ENCODE measurements at places on chromosomes 16 and 17.

DNA sequence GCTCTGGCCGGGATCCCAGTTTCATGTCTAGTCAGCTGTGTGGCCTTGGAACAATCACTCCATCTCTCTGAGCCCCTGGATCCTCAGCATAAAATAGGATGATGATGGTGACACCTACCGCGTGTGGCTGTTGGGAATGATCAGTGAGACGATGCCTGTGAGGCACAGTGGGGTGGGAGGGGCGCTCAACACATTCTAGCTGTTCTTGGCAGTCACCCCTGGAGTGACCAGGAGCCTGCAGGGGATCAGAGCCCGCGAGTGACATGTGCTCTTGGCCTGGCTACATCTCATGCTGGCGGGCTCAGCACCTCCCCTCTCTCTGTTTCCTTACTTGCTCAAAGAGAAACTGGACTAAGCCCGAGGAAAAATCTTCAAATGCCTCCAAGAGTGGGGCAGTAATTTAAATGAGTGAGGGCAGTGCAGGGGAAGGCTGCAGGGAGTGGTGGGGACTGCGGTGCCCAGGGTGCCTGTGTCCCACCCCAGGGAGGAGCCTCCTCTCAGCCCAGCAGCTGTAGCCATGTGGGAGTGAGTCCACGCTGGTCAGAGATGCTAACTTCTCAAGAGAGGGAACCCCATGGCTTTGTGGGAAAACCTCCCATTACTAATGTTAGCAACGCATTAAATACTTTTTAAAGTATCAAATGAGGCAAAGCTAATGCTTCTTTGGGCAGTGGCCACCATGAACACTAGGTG, 23.1 kb upstream of the DOK4 start:
- no peak for DNase-seq

GRCh38 chr16:67088551-67088950, 21.2 kb upstream of the PHAF1 start:
- DNase-seq, result no peak

- peak; percentile 30 for DNase-seq
Measured at GRCh38 chr17:67359960-67360791, 6.2 kb downstream of the PSMD12 start.

- DNase-seq, result no peak
Measured at GRCh38 chr17:20026960-20027359, 17.8 kb downstream of the SPECC1 start.

- no peak for DNase-seq
Measured at GRCh38 chr16:66918803-66919568, at the start of gene CDH16. CDH16 (minus strand) TSS chr16:66918885; CDS start chr16:66918065, 820 bp downstream.

GRCh38 chr16:23113185-23113584, 36.1 kb downstream of the USP31 start:
- DNase-seq, result no peak

- no peak for DNase-seq
Measured at GRCh38 chr16:12419151-12419550, 384.5 kb downstream of the CPPED1 start.

DNA sequence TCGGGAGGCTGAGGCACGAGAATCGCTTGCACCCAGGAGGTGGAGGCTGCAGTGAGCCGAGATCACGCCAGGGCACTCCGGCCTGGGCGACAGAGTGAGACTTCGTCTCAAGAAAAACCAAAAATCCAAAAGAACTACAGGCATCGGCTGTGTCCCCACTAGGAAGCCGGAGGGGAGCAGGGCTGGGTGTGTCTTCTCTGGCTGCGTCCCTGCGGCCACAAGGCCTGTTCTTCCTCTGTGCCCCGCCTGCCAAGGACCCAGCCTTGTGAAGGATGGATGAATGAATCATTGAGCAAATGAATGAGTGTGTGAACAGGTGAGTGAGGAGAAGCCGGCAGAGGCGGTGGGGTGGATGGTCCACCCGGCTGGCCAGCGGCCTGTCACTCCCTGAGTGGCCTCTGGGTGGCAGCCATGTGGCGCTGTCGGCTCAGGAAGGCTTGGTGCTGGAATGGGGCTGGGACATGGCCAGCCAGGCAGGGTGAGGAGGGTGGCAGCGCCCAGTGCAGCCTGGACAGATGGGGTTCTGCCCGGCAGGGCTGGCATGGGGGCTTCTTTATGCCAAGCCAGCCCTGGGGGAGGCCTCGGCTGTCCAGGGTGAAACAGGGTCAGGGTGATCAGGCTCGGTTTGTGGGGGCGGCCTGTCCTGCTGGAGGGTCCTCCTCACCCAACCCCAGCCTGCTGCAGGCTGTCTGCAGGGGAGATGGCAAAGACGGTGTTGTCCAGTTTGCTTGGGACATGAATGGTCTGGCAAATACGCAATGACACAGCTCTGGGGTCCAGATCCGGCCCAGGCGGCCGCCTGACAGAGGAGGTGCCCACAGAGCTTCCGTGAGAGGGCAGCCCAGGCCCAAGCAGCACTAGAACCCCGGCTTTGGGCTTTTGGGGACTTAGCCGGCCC, 21.7 kb downstream of the SLC25A10 start:
- DNase-seq, result peak; percentile 96

DNA sequence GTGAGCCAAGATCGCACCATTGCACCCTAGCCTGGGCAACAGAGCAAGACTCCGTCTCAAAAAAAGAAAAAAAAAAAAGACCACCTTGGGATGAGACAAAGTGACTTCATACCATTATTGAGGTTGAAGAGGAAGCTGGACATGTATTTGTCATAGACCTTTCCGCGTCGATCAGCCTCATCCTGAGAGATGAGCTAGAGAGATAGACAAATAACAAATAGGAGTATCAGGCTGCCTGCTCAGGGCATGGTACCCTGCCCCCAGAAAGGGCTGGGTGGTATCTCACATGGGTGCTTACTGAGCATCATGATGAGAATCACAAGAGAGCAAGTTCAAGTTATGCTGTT, 22.1 kb downstream of the CNTNAP1 start:
- no peak for DNase-seq

GRCh38 chr16:11650641-11651591, 17.3 kb upstream of the SNN start:
- DNase-seq, result no peak

DNA sequence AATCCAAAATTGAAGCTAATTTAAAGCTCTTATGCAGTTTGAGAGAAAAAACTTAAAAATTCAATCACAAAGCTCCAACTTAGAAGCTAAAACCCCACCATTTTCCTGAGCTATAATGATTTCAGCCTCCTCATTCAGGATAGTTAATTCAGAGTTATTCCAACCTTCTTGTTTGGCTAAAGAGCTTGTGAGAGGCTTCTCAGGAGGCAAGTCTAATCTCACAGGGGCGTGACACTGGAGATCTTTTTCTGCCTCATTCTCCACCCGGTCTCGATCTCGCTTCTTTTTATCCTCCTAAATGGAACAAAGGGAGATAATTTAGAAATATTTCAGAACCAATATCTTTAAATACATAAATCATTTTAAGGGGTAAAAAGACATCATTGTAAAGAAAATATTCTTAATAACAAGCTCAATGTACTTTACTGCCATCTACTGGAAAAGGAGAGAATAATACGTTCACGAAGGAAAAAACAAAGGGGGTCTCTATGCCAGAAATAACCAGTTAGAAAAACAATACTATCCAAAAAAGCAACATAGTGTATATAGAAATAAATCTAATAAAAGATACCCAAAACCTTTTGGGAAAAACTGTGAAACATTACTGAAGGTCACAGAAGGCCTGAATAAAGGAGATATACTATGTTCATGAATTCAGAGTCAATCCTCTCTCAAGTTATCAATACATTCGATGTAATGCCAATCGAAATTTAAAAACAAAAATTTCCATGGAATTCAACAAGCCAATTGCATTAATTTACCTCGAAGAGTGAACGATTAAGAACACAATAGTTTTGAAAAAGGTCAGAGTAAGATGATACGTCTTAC, 13.9 kb downstream of the BRD7 start:
- no peak for DNase-seq

- DNase-seq, result no peak
Measured at GRCh38 chr17:15348021-15348420, 6.6 kb upstream of the TEKT3 start.

- no peak for DNase-seq
Measured at GRCh38 chr16:13959626-13960025, 39.7 kb downstream of the ERCC4 start.

DNA sequence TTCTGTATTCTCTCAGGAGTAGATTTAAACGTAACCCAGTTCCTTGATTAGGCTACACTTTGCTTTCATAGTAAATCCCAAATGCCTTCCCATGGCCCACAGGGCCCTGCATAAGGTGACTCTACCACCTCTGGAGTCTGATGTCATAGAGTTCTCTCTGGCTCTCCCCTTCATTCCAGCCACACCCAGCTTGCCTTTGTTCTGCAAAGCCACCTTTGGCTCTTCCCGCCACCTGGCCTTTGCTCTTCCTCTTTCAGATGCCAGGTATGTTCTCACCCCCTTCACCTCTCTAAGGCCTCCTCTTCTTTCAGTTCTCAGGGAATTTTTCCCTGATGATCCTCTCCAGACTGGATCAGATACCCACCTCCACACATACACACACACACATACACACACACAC, 141.3 kb upstream of the HSBP1 start:
- DNase-seq, result no peak

GRCh38 chr17:8477715-8478441, 42.2 kb downstream of the NDEL1 start:
- DNase-seq, result no peak

- no peak for DNase-seq
Measured at GRCh38 chr16:82298472-82298871, 128.4 kb upstream of the MPHOSPH6 start.

GRCh38 chr16:51409001-51409675, 258.1 kb upstream of the SALL1 start:
- DNase-seq, result no peak

DNA sequence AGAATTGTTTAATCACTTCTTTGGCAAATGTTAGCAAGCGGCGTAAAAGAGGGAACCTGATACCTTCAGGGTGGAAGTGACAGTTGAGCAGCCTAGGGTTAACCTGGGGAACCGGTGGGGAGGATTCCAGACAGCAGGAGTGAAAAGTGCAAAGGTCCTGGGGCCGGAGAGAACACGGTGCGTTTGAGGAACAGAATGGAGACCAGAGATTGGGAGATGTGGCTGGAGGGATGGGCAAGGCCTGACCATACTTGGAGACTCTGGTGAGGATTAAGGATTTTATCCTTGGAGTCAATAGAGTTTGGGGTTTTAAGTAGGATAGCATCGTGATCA, 2.3 kb upstream of the ZNF500 start:
- DNase-seq, result no peak

DNA sequence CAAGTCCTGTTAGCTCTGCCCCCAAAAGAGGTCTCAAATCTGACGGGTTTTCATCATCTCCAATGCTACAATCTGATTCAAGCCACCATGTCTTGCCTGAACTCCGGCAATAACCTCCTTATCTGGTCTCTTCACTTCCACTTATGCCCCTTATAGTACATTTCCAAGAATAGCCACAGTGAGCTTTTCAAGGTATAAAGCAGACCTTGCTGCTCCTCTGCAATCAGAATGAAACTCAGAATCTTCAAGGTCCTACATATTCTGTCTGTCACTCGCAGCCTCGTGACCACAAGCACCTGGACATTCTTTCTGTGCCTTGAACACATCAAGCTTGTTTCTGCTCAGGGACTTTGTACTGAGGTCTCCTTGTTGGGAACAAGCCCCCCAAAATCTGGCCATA, 84.7 kb downstream of the YPEL2 start:
- no peak for DNase-seq

DNA sequence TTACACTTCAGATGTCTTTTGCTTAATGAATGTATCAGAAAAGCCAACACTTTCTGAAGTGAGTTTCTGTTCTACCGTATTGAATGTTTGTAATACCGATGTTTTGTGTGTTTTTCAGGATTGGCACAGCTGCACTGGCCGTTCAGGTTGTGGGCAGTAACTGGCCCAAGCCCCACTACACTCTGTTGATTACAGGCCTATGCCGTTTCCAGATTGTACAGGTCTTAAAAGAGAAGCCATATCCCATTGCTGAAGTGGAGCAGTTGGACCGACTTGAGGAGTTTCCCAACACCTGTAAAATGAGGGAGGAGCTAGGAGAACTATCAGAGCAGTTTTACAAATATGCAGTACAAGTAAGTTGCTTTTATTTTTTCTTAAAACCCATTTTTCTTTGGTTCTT, 4.7 kb upstream of the ABCC11 start:
- no peak for DNase-seq

DNA sequence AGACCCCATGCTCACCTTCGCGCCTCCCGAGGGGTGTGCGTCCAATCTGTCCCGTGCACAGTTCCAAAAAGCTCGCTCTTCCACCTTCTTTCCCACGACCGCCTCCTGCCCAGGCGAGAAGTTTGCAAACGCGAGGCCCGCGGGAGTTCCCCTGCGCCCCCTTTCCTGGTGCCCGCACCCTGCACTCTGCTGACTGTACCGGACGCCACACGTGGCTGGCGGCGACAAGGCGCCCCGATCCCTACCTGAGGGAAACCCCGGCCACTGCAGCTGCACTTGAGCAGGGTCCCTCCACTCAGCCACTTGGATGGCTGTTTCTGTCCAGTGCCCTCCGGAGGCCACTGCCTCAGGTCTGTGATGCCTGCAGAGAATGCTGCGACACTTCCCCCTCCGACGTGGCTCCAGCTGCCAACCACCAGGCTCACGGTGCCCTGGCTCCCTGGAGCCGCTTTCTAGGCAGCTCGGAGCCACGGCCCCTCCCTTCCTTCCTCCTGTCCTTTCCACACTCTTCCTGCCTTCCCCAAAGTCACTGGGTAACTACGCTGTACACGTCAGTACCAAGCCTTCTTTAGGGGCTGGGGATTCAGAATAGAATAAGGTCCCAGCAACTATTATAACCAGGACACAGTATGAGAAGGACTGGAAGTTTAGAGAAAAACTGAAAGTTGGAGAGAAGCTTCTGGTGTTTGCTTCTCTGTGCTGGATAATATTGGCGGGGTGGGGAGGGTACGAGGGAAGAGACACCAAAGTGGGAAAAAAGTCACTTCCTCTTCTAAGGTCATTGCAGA, at the start of gene MLKL:
TSS of gene MLKL (minus strand) at position 425 of the 788 bp plus-strand sequence. CDS start 5,105 bp downstream, outside the sequence.
- DNase-seq, result no peak

DNA sequence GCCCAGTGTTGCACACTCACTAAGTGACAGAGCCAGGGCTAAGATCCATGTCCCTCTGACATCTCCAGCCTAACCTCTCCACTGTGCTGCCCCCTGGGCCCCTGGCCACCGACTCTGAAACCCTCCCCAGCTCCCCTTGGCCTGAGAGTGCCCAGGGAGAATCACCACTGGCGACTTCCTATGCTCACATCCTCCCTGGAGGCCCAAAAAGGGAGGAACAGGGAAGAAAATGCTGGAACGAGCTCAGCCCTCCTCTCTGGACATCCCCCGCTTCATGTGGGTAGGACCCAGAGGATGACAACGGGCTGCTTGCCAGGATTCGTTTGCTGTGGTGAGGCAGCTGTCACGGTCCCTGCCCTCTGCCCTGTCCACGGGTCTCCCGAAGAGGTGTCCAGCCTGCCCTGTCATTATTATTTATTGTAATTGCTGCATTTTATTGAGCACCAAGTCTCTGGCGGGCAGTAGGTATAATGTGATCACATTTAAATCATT, 153.5 kb upstream of the RPL38 start:
- DNase-seq, result no peak

GRCh38 chr17:56786989-56787482, 46.7 kb downstream of the C17orf67 start:
- DNase-seq, result no peak

DNA sequence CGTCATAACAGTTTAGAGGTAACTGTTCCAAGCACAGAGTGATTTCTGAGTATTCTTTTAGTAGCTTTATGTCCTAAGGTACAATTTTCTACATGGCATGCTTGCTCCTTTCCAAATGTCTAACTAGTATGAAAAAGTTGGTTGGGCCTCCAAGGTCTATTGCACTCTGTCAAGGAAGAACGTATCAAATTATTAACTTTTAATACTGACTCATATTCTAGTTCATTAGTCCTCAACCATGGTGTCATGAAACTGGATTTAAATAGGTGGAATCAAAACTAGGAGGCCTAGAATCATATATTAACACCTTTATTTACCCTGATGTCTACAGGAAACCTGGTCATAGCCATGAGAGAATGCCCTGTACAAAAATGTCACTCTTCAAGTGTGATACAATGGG, 61.4 kb downstream of the STH start:
- no peak for DNase-seq
